Sciatic nerve (tissue), 2 donors: ENCODE measurements at places on chromosomes 7 and 10.

GRCh38 chr7:17132726-17133125 is 165.7 kb upstream of the AHR start:
- no peak for DNase-seq

GRCh38 chr7:46363688-46364087 is 442.6 kb upstream of the IGFBP3 start:
- DNase-seq: no peak

DNA sequence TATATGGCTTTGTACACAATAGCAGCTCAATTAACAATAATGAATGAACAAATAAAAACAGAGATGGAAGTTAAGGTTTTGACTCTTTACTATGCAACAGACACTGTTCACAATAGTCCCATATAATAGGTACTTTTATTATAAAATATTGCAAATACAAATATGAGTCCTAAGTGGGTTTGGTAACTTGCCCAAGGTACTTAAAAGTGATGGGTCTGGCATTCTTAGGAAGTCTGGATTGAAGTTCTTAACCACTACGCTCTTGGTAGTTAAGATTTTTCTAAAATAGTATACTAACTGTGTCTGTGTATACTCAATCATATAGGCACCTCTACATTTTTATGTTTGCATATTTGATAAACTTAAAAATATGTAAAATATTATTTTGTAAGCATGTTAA is 55.5 kb downstream of the HGF start:
- DNase-seq: no peak

DNA sequence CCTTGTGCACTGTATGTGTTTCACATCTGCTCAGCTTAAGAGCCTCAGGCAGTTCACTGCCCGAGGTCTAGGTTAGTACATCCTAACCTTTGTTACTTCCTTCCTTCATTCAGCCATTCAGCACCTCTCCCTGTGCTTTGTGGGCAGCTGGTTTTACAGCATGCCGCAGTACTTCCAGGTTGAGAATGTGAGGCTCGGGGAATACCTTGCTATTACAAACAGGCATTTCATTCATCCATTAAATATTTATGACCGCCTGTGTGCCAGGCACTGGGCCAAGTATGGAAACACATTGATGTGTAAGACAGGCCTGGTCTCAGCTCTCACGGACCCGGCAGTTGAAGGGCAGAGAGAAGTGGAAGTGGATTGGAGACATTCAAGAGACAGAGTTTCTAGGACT is 82.4 kb downstream of the SHH start:
- no peak for DNase-seq

DNA sequence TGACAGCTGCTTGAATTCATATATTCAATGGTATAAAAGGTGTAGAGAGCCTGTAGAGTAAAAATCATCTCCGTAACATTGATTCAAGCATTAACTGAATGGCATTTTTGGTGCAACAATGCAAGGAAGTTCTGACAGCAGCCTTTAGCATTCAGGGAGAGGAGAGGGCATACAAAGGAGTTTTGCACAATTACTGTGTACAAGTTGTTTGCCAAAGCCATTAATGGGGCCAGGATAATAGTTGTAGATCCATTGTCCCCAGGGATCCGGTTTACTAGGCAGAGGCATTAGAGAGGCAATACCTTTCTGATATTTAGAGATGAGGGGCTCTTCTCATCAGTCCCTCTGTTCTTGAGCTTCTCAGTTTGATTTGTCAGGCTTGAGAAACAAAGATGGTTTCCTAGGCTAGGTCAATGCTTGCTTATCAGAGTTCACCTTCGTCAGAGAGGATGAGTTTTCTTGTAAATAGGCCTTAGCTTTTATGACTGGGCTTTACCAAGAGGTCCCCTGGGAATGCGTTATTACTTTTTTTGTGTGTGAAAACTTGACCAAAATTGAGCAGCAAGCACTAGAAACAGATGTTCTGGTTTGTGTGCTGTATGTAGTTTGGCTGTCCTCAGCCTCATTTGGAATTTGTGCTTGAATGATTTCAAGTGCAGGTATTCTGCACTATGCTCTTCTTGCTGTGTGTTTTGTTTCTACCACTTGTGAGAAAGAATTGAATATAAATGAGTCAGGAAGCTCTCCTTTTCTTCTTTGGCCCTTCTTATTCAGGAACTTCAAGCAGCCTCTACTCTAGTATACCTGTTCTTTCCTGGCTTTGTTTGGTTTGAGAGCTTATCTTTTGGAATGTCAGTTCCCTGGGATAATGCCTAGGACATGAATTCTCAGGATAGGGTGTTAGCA is 32.0 kb downstream of the SND1 start:
- no peak for DNase-seq

GRCh38 chr10:67225226-67225625 is 299.4 kb downstream of the LRRTM3 start:
- no peak for DNase-seq

- no peak for DNase-seq
Measured at GRCh38 chr10:29959586-29959985, 99.8 kb downstream of the JCAD start.

DNA sequence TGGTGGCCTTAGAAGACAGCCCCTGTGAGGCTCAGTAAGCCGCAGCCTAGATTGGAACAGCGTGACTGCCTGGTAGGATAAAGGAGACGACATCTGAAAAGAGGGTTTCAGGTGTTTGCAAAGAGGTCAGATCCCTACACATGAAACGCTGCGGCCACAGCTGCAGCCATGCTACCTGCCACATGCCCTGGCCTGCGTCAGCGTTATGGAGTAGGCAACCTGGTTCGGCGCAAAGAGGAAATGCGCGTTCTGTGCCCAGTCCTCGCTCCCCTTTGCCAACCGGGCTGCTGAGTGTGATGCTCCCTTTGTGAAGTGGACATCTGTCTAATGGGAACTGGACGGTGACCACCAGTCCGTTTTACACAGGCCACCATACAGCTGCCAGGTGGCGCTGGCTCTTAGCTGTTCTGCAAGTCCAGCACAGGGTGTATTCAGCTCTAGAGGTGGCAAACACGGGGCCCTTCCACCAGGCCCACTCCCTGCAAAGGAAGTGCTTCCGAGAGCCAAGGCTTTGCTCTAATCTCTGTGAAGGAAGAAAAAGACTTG is 160.3 kb downstream of the CELF2 start:
- DNase-seq: no peak

- DNase-seq: peak; percentile 32
Measured at GRCh38 chr10:131207584-131208532, 103.7 kb downstream of the TCERG1L start.

DNA sequence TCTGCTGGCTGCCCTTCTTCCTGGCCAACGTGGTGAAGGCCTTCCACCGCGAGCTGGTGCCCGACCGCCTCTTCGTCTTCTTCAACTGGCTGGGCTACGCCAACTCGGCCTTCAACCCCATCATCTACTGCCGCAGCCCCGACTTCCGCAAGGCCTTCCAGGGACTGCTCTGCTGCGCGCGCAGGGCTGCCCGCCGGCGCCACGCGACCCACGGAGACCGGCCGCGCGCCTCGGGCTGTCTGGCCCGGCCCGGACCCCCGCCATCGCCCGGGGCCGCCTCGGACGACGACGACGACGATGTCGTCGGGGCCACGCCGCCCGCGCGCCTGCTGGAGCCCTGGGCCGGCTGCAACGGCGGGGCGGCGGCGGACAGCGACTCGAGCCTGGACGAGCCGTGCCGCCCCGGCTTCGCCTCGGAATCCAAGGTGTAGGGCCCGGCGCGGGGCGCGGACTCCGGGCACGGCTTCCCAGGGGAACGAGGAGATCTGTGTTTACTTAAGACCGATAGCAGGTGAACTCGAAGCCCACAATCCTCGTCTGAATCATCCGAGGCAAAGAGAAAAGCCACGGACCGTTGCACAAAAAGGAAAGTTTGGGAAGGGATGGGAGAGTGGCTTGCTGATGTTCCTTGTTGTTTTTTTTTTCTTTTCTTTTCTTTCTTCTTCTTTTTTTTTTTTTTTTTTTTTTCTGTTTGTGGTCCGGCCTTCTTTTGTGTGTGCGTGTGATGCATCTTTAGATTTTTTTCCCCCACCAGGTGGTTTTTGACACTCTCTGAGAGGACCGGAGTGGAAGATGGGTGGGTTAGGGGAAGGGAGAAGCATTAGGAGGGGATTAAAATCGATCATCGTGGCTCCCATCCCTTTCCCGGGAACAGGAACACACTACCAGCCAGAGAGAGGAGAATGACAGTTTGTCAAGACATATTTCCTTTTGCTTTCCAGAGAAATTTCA is 1.7 kb downstream of the ADRB1 start:
- peak; percentile 65 for DNase-seq

GRCh38 chr10:57979491-57979890 is 288.2 kb downstream of the IPMK start:
- no peak for DNase-seq

- DNase-seq: no peak
Measured at GRCh38 chr10:75444781-75445386, 13.5 kb downstream of the LRMDA start.

DNA sequence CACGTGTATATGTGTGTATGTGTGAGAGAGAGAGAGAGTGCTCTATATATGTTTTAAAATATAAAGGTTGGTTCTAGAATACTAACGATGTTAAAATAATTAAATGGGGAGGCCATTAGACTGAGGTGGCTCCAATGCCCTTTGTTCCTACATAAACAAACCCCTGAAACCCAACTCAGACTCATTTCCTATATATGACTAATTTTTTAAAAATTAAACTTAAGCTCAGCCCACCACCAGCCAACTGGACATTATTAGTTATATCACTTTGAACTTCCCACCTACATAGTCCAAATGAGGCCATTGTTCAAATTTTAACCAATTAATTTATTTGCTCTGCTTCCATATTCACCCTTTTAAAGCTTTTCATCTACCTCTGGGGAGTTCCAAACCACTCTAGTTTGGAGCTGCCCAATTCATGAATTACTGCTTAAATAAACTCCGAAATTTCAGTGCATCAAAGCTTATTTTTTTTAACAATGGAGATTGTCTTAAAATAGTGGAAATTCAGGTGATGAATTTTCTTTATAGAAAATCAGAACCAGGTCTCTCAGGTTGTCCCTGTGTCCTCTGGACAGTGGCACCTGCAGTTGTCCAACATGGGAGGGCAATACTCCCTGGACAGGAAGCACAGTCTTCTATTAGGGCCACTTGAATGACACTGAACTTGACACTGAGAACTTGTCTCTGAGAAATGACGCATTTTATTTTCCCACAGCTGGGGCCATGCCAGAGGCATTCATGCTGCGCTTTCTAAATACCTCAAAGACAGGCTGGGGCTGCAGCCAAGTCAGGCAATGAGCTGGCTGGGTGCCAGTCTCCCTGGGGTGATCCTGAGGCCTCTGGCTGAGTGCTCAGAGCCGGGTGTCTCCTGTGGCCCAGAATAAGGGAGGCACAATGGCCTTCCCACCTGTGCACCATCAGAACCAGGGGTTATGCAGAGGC is 109.5 kb upstream of the TMEM72 start:
- DNase-seq: peak; percentile 86

DNA sequence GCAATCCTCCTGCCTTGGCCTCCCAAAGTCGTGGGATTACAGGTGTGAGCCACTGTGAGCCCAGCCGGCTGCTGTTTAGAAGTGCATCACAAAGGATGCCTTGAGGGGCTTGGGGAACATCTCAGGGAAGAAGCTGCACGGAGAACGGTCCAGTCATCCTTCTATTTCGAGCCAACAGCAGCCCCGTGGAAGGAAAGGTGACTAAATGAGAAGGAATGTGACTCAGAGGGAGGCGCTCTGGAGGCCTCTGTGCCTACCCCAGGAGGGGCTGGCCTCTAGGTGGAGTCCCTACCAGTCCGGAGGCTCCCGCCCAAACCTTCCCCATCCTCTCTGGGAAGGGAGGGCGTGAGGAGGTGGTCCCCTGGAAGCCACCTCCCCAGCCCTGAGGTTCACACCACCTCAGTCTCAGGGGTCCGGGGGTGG is 76.2 kb downstream of the CTBP2 start:
- no peak for DNase-seq

DNA sequence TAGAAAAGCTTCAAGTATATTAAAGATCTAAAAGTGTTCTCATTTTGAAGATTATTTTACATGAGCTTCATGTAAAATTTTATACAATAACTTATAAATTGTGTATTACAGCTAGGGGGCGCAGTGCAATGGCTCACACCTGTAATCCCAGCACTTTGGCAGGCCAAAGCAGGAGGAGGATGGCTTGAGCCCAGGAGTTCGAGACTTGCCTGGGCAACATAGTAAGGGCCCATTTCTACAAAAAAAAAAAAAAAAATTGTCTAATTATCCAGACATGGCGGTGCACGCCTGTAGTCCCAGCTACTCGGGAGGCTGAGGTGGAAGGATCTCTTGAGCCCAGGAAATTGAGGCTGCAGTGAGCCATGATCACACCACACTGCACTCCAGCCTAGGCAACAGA is 16.6 kb downstream of the ACBD5 start:
- no peak for DNase-seq

- no peak for DNase-seq
Measured at GRCh38 chr7:21370283-21370982, 57.5 kb upstream of the SP4 start.

- DNase-seq: no peak
Measured at GRCh38 chr7:33809228-33809627, 96.1 kb upstream of the BMPER start.

- peak; percentile 96 for DNase-seq
Measured at GRCh38 chr7:131327626-131328376, at the start of gene MKLN1. Gene MKLN1, plus strand, starts transcription at chr7:131327876. Its CDS starts 24 bp downstream, at chr7:131327900.

DNA sequence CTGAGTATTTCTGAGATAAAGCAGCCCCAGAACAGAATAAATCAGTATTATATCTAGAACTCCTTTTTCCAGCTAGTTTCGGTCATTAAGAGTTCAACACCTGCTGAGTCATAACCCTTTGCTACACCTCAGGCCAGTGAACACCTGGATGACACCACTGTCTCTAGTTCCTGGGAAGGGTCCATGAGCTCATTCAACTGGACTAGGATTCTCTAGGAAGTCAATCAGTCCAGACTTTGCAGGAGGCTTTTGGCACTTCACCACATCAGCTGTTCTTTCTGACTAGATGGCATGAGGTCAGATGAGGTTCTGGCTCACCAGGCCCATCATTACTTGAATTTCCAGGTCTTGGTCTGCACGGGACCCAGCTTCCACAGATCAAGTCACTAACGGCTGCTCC is 11.7 kb downstream of the SLC39A12 start:
- no peak for DNase-seq

DNA sequence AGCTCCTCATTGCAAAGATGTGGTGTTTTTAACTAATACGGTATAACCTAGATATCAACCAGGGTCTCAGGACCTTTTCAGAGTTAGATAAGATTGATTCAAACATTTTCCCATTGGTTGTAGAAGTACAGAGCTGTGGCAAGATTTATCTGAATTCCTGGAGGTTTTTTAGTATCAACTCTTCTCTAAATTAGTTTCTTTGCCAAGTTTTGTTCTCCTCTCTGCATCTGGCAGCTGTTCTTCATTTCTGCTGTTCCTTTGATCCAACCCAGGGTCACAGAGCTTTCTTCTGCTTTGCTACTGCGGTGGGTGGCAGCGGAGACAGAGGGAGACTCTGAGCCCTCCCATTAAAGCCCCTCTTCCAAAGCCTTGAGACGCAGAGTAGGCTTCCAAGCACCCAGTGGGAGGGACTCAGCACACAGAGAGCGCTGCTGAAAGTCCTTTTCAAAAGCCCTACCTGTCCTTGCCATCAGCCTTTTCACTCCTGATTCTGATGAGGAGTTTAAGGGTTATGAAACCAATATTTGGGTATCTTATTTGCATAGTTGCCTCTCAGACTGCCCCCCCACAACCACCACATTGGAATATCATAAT is 146.3 kb upstream of the EEPD1 start:
- DNase-seq: no peak
